ENCODE measurements at places on chromosomes 4 and X. TPM values are rescaled to one million over a fixed set of nuclear protein-coding genes. Genes with fewer than 3 reads are reported as not detected.

DNA sequence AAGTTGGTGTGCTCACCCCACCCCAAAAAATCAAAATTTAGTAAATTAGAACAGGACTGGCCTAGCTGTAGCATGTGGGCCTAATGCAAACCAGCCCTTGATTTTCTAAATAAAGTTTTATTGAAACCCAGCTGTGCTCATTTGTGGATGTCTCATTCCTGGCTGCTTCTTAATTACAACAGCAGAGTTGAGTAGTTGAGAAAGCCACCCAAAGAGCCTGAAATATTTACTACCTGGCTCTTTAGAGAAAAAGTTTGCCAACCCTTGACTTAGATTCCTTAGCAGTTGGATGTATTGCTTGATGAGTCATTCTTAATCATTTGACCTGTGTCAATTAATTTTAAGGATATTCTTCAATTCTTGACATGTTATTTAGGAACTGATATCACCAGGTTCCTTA, 168.3 kb upstream of the PUDP start:
- DNase-seq, result no peak

DNA sequence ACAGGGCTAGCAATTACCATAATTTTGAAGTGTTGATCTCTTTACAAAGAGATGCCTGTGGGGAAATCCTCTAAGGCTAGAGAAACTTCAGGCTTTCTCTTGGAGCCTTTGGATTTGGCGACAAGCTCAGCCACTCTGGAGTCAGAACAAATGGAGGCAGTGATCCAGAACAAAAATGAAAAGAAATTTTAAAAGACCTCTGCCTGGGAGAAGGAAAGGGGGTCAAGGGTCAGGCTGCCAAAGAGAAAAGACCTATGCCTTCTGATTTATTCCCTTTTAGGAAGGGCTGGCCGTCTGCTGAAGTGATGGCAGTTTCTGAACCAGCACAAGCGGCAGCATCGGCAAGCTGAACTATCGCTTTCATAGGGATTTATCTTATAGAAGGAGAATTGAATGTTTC, 140.8 kb upstream of the SFRP2 start:
- no peak for DNase-seq

DNA sequence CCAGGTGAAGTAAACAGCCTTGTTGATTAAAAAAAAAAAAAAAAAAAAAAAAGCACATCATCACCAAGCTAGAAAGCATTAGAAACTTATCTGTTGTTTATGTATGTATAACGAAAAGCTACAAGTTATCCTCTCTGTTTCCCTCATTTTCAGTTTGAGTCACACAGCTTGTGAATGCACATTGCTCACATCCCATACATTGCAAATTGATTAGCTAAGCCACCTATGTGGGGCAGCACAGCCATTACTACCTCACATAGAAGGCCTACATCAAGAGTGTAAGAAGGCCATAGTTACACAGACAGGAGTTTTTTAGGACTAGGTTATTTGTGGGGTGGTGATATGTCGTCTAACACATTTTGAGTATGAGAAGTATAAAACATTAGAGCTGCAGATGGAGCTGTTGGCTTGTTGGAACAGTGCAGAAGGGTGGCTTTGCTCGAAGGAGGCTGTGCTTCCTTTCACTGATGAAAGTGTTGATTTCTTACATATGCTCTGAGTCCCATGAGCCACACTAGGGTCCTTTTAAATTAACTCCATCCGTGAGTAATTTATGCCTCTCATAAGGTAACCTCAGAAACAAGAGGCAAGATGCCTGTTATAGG, 431.6 kb downstream of the GABRG1 start:
- no peak for DNase-seq

- peak; percentile 21 for DNase-seq
Measured at GRCh38 chr4:15738877-15739276, 36.0 kb downstream of the BST1 start.

DNA sequence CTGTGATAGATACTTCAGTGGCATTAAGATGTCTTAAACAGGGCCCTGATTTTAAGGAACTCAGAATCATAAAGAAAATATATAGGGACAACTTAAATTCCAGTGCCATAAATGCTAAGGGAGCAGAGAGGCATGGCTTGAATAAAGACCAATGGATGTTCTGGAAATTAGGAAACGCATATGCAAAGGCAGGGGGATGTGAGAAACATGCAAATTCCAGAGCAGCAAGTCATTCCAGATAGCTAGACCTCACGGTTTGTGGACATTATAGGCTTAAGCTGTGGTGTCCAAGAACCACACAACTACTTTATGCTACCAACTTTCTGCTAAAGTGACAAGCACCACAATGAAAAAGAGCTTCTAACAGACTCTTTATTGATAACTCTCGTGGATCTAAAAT, 132.6 kb upstream of the ANK2 start:
- DNase-seq, result peak; percentile 18

- no peak for DNase-seq
Measured at GRCh38 chrX:97756879-97757278, 873.2 kb downstream of the RPA4 start.

DNA sequence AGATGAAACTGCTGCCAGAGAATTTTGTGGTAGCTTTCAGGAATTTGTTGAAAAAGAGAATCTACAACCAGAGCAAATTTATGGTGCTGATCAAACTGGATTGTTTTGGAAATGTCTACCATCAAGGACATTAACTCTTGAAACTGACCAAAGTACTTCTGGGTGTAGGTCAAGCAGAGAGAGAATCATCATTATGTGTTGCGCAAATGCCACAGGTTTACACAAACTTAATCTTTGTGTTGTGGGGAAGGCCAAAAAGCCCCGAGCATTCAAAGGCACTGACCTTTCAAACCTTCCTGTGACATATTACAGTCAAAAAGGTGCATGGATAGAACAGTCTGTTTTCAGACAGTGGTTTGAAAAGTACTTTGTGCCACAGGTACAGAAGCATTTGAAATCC, 2.1 kb downstream of the TIGD2 start:
- no peak for DNase-seq

DNA sequence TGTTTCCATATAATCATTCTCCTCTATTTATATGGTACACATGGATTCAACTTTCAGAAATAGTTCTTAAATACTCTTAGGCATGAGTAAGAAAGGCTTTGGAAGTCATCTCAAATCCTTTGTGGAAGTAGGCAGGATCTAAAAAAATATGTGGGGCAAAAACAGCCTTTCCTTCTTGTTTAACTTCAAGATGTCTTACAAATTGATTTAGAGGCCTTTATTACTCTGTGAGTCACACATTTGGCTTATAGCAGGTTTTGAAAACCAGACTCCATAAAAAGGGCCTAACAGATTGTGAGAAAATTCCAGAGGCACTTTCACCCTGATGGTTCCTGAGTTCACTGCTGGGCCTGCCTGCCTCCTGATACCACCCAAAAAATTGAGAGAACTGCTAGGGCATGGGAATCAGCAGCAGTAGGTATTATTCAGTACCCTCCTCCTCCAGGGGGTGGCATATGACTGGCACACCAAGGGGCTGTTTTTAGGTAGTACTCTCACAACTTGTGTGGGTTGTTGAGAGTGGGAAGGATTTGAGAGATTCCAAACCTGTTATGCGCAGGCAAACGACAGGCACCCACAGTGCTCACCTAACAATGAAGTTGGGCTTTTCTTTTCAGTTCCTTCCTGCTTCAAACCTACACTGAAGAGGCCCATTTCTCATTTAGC, 162.7 kb upstream of the MBNL3 start:
- peak; percentile 2 for DNase-seq

GRCh38 chr4:89914609-89915550, 20.2 kb downstream of the MMRN1 start:
- no peak for DNase-seq

GRCh38 chrX:50648156-50648555, 165.8 kb downstream of the SHROOM4 start:
- peak; percentile 3 for DNase-seq

DNA sequence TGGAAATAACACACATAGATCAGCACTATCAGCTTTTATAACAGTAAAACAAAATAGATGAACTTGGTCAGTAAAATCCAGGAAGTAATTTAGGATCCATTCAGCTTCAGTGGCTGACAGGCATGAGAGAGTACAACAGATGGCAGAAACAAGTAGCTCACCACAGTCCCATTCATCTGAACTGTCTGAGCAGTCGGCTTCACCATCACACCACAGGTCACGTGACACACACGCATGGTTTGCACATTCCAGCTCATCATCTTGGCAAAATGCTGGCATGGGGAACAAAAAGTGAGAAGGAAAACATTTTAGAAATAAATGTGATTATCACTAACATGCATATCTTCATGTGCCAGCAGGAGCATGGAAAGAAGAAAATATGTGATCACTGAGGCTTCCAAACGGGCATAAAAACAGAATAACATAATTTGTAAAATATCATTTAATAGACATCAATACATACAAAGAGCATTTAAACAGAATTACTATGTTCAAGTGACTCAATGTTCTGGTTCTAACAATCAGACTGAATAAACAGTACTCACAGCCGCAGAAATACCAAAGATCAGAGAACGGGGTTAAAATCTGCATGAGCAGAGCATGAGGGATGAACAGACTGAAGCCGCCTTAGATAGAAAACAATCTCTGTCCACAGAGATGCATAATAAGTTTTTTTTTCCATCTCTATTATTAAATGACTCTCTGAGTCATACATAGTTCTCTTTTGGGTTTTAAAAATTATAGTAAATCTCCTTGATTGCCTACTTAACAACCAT, 158.1 kb downstream of the ATP10D start:
- DNase-seq, result peak; percentile 55

- no peak for DNase-seq
Measured at GRCh38 chrX:149298111-149298510, 207.0 kb downstream of the IDS start.

DNA sequence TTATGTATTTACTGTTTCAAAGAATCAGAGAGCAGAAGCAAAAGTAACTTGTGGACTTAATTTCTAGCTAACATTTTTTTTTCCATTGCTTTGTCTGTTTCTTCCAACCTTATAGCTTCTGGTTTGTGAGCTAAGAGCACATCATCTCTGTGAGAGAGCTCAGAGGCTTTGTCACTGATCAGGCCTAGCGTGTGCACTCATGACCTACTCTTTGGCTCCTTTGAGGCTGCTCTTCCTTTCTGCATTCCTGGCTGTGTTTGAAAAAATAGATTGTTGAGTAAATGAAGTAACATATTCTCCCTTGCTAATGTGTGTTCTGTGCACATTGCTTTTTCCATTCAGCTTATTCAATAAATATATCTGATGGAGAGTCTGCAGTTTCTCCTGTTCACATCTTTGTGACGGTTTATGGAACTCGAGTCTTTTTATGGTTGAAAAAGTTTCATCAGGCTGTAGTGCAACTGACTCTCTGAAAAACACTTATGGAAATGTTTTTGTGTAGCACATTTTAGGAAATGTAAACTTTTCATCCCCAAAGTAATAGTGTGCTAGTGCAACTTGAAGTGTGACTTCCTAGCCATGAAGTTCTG, 133.0 kb downstream of the RAPGEF2 start:
- peak; percentile 44 for DNase-seq

- DNase-seq, result no peak
Measured at GRCh38 chr4:10951306-10951705, 266.7 kb upstream of the CLNK start.

DNA sequence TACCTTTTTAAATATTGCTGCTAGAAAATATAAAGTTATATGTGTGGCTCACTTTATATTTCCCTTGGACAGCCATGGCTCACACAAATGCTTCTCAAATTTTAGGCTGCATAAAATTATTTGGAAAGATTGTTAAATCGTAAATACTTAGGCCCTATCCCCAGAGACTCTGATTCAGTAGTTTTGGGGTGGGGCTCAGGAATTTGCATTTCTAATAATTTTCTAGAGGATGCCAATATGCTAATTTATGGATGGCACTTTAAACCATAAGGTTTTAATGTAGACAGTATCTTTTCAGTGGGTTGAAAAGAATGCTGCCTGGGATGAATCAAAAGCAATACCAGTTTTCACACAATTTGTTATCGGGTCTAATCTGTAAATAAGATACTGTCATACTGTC, 49.7 kb downstream of the RAP1GDS1 start:
- no peak for DNase-seq

GRCh38 chr4:655464-656151, 18.5 kb downstream of the ATP5ME start:
- DNase-seq, result no peak

- DNase-seq, result no peak
Measured at GRCh38 chr4:13944095-13944511, 316.6 kb upstream of the BOD1L1 start.

- no peak for DNase-seq
Measured at GRCh38 chrX:57822398-57822797, 87.9 kb downstream of the ZXDA start.

DNA sequence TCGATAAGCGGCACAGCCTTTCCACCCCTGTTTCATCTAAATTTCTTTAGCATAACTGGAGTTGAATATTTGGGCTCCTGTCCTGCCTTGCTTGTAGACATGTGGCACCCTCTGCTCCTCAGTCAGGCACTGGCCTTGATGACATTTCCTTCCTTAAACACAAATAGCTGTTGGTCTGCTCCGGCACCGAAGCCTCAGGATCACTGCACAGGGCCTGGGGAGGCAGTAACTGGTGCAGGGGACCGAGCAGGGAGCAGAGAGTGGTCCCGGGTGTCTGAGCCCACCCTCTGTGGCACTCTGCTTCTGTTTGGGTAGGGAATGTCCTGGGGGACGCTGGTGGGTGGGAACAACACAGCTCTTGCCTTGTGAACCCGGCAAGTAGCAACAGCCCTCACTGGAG, 13.6 kb downstream of the RGS12 start:
- DNase-seq, result no peak

DNA sequence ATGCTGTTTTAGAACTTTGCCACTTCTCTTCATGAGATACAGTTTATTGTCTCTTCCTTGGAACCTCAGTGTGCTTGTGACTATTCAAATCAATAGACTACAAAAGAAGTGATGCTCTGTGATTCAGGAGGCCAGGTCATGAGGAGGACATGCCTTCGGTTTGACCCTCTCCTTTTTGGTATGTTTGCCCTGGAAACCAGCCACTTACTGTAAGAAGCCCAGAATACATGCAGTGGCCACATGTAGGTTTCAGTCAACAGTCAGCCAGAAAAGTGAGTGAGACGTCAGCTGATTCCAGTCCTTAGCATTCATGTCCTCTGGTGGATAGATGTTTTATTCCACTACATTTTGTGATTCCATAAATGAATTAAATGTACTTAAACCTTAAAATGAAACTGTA, 328.7 kb downstream of the PCDH18 start:
- peak; percentile 74 for DNase-seq

GRCh38 chr4:78347527-78347926, 204.0 kb upstream of the ANXA3 start:
- DNase-seq, result no peak

- peak; percentile 58 for DNase-seq
Measured at GRCh38 chr4:98584265-98584664, 74.1 kb downstream of the TSPAN5 start.

GRCh38 chr4:115970859-115971258, 857.4 kb upstream of the NDST4 start:
- DNase-seq, result no peak

Gene BMPR1B
- 0.90 TPM for total RNA-seq

Gene FAM9C
- total RNA-seq, result not detected

Gene BST1
- 5.3 TPM for total RNA-seq

Gene FAM149A
- total RNA-seq, result 0.83 TPM

Gene COX7B
- 336 TPM for total RNA-seq

Gene CYSLTR1
- total RNA-seq, result not detected

Gene UGT2B15
- total RNA-seq, result not detected

Gene RBM3
- 341 TPM for total RNA-seq

Gene USP17L29
- not detected for total RNA-seq

Gene SOX3
- not detected for total RNA-seq

Gene ATOH1
- not detected for total RNA-seq

Gene KIT
- 6.9 TPM for total RNA-seq

Gene MED28
- 9.3 TPM for total RNA-seq

Gene FAT4
- 37.5 TPM for total RNA-seq

Gene ZMAT1
- not detected for total RNA-seq

Gene RASL11B
- total RNA-seq, result 0.28 TPM
